ENCODE measurements at places on chromosomes 12 and 14. TPM values are rescaled to one million over a fixed set of nuclear protein-coding genes. Genes with fewer than 3 reads are reported as not detected.

- peaks cover 36% of the 10 kb centered on the region for H3K36me3 ChIP-seq
- no peaks in the 10 kb centered on the region for H3K27me3 ChIP-seq
Measured at GRCh38 chr12:123199936-123200335, 33.0 kb downstream of the MPHOSPH9 start.

Gene LRRC10
- 0.05 TPM for polyA plus RNA-seq

DNA sequence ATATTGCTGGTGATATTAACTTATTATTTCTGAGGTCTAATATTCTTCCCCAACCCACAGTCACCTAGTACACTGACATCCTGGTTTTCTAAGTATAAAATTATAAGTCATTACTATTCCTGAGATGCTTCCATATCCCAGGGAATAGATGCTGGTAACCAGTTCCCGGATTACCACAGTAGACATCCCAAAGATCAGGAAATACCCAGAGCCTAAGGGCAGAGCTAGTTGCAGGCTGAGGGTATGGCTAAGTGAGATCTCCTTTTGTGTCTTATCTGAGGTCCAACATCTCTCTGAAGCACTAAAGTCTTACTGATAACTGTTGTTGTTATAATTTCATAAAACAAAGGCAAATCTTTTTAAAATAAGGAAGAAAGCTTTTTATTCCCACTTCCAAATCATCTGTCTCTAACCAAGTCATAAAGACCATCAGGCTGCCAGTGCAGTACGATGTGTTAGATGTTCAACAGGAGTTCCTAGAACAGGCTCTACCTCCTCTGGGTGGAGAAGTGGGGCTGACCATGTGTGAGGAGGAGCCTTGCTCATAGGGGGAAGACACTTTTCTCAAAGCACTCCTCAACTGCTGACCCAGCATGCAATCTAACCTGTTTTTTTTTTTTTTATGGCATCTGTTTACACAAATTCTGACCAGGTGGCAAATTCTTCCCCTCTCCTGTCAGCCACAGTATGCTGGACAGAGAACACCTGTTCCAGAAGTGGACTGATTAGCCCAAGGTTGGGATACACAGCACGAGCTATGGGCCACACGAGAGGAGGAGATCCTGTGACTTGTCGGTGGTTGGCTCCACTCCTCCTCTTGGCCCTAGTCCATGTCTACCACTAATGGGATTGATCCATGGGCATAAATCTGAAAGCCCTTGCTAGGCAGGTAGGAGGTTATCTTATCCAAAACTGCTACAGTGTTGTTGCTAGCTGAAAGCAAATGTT, 16.1 kb upstream of the GRIP1 start:
- H3K27me3 ChIP-seq: no peaks in the 10 kb centered on the region
- no peaks in the 10 kb centered on the region for H3K36me3 ChIP-seq
- no peak overlapping the region for H3K27ac ChIP-seq

- H3K27ac ChIP-seq: no peak overlapping the region
- no peaks in the 10 kb centered on the region for H3K27me3 ChIP-seq
- DNase-seq: no peak
- peaks cover 2% of the 10 kb centered on the region for H3K36me3 ChIP-seq
- H3K4me3 ChIP-seq: no peak overlapping the region
- no peaks in the 10 kb centered on the region for H3K4me1 ChIP-seq
Measured at GRCh38 chr12:19451196-19451595, 11.9 kb downstream of the AEBP2 start.

DNA sequence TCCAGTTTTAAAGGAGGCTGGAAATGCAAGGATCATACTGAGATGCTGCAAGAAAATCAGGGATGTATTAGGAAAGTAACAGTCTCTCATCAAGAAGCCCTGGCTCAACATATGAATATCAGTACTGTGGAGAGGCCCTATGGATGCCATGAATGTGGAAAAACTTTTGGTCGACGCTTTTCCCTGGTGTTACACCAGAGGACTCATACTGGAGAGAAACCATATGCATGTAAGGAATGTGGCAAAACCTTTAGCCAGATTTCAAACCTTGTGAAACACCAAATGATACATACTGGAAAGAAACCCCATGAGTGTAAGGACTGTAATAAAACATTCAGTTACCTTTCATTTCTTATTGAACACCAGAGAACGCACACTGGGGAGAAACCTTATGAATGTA, 24.5 kb downstream of the ZNF891 start:
- no peak overlapping the region for H3K27ac ChIP-seq
- H3K36me3 ChIP-seq: peaks cover 38% of the 10 kb centered on the region
- no peak for DNase-seq
- H3K27me3 ChIP-seq: no peaks in the 10 kb centered on the region

DNA sequence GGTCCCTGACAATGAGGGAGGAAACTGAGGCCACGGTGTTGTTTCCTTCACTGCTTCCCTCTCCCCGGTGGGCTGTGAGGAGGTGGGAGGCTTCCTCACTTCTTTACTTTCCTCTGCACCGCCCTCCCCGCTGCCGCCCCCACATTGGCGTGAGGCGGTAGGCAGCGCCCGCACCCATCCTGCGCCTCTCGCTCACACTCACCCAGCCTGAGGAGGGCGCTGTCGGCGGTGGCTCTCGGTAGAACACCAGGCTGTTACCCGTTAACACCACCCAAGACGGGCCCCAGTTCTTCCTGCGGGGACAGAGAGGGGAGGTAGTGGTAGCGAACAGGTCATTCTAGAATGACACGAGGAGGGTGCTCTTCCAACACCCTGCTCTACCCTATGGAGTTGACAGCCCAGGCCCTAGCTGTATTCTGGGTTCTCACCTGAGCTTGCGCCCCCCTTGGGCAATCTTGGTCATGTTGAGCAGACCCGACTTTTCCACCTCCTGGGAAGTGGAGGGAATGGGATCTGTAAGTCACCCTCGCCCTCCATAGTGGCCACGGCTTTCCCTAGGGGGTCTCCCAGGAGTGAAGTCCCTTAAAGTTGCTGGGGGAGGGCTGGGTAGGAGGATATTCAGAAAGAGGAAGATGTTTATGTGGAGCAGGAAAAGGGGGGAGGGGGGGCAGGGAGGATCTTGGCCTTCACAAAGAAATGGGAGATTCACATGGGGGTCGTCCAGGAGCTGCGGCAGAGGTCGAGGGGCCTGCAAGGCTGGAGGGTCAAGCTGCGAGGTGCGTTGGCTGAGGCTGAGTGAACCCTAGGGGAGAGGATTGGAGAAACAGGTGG, 3.3 kb downstream of the ARHGAP9 start:
- peaks cover 40% of the 10 kb centered on the region for H3K36me3 ChIP-seq
- peaks cover 31% of the 10 kb centered on the region for H3K4me1 ChIP-seq
- DNase-seq: no peak

Gene BEGAIN
- 1.0 TPM for polyA plus RNA-seq

DNA sequence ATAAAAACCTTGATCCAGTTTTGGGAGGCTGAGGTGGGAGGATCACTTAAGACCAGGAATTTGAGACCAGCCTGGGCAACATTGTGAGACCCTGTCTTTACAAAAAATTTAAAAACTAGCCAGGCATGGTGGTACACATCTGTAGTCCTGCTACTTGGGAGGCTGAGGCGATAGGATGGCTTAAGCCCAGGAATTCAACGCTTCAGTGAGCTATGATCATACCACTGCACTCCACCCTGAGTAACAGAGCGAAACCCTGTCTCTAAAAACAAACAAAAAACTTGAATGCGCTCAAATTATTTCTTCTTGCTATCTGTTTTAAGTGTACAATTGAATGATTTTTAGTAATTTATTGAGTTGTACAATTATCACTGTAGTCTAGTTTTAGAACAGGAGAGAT, 20.1 kb downstream of the WDR20 start:
- no peak overlapping the region for H3K27ac ChIP-seq
- no peak overlapping the region for H3K4me3 ChIP-seq
- peaks cover 19% of the 10 kb centered on the region for H3K36me3 ChIP-seq
- no peaks in the 10 kb centered on the region for H3K27me3 ChIP-seq

GRCh38 chr14:50605766-50606165, 45.8 kb downstream of the ATL1 start:
- H3K27me3 ChIP-seq: no peaks in the 10 kb centered on the region
- DNase-seq: no peak
- no peak overlapping the region for H3K4me3 ChIP-seq

DNA sequence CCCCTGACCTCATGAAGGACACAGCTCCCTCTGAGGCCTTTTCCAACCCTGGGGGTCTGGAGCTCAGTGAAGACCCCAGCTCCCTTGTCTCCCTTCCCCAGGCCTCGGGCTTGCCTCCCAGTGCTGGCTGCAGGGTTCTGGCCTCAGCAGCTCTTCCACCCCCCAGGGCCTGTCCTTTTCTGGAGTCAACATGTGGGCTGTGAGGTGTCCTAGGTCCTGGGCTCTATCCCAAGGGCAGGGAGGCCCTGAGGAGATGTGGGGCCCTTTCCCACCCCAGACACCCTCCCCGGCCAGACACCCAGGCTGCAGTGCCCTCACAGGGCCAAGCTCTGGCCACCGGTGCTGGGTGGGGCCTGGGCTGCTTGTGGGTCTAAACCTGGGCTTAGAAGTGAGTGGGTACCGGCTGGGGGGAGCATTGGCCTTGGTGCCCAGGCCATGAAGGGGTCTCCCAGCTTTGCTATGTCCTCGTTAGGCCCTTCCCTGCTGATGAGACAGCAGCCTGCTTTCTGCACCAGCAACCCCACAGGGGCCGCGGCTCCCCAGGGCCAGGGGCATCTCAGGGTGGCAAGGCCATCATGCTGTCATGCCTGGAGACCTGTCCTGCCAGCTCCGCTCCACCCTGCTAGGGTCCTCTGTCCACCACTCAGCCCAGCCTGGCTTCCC, 2.7 kb upstream of the CRIP2 start:
- H3K27me3 ChIP-seq: peaks cover 41% of the 10 kb centered on the region
- peaks cover 6% of the 10 kb centered on the region for H3K4me1 ChIP-seq
- H3K27ac ChIP-seq: no peak overlapping the region
- no peak overlapping the region for H3K4me3 ChIP-seq

- H3K4me3 ChIP-seq: no peak overlapping the region
- H3K36me3 ChIP-seq: no peaks in the 10 kb centered on the region
- H3K27ac ChIP-seq: no peak overlapping the region
- no peak for DNase-seq
- H3K27me3 ChIP-seq: no peaks in the 10 kb centered on the region
Measured at GRCh38 chr12:114294303-114294685, 111.7 kb downstream of the TBX5 start.

Gene TEX52
- polyA plus RNA-seq: not detected

DNA sequence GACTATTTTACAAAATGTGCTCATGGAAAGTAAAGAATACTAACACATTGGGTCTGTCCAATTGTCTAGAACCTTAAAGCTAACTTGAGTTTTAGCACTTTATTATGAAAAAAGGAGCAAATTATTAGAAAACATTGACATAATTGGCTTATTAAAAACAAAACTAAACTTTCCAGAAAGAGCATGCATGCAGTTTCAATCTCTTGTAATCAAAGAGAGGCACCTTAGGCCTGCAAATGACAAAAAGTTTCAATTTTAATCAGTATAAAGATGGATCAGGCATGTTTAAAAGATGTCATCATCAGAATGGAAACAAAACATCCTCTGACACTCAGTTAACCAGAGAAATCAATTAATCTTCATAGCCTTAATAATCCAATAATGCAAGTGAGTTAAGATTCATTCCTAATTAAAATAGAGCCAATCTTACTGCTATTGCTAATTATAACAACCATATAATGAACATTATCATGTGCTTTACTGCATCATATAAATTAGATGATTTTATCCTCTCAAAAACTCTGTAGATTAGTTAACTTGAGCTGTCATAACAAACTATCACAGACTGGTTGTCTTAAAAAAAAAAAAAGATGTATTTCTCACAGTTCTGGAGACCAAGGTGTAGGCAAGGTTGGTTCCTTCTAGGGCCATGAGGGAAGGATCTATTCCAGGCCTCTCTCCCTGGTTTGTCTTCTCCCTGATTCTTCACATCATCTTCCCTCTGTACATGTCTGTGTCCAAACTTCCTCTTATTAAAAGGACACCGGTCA, 131.4 kb downstream of the RPAP3 start:
- H3K4me1 ChIP-seq: no peaks in the 10 kb centered on the region
- DNase-seq: no peak
- no peaks in the 10 kb centered on the region for H3K27me3 ChIP-seq

GRCh38 chr12:68460236-68460635, 128.1 kb upstream of the MDM1 start:
- H3K4me1 ChIP-seq: peaks cover 15% of the 10 kb centered on the region
- no peaks in the 10 kb centered on the region for H3K27me3 ChIP-seq
- no peak overlapping the region for H3K27ac ChIP-seq
- no peak overlapping the region for H3K4me3 ChIP-seq
- no peaks in the 10 kb centered on the region for H3K36me3 ChIP-seq
- no peak for DNase-seq

Gene DACT1
- 4.0 TPM for polyA plus RNA-seq

DNA sequence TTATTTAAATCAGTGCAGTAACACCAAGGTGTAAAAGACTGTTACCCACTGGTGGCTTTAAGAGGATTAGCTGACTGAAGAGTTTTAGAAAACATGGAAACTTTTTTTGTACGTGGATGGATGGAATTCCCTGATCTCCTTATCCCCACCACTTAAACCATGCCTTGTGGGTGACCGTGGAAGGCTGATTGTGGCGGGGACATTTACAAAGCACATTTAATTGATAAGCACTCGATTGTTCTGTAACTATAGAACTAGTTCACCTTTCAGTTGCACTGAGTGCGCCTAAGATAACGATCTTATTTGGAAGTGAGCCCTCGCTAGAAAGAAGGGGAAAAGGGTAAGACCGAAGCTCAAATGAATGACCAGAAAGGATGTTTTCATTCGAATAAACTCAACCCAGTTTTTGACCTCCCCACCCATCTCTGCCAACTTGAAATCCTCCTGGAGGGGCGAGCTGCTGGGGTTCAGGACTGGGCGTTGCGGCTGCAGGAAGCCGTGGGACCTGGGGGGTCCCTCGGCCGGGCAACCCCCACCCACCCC, 688 bp upstream of the RASSF3 start:
- peak; percentile 18 for DNase-seq
- H3K36me3 ChIP-seq: no peaks in the 10 kb centered on the region
- H3K27me3 ChIP-seq: peaks cover 13% of the 10 kb centered on the region
- H3K4me3 ChIP-seq: peak overlapping the region; percentile 87
- H3K27ac ChIP-seq: peak overlapping the region; percentile 82
- peaks cover 14% of the 10 kb centered on the region for H3K4me1 ChIP-seq
